ENCODE measurements at places on chromosomes 2 and 18. TPM values are rescaled to one million over a fixed set of nuclear protein-coding genes. Genes with fewer than 3 reads are reported as not detected.

The ALKAL2 gene
- not detected for total RNA-seq

The ELOA2 gene
- not detected for total RNA-seq

The GEN1 gene
- 12.0 TPM for total RNA-seq

The FAM237A gene
- total RNA-seq, result not detected

The AGXT gene
- not detected for total RNA-seq

The CENPA gene
- 21.3 TPM for total RNA-seq

The TPRKB gene
- total RNA-seq, result 28.1 TPM

The SH3RF3 gene
- 0.57 TPM for total RNA-seq

The LHCGR gene
- not detected for total RNA-seq

The CFAP221 gene
- not detected for total RNA-seq

The VWA3B gene
- 0.08 TPM for total RNA-seq

The C2orf15 gene
- 2.3 TPM for total RNA-seq

The EMILIN1 gene
- 4.5 TPM for total RNA-seq

The SLC35G4 gene
- not detected for total RNA-seq

The NGEF gene
- 0.04 TPM for total RNA-seq

The IGFBP2 gene
- 2.4 TPM for total RNA-seq

The AQP12A gene
- not detected for total RNA-seq

The CRACDL gene
- total RNA-seq, result 0.80 TPM

The PPP1R1C gene
- total RNA-seq, result 8.6 TPM

The CROCC2 gene
- not detected for total RNA-seq
